Stimulated activated CD8-positive, alpha-beta memory T cell treated with anti-CD3 and anti-CD28 coated beads, Interleukin-4, amount 100 ng/mL, for 48 hours (primary cell): ENCODE measurements at places on chromosomes 3 and 15.

- no peak for DNase-seq
Observed at GRCh38 chr15:90581771-90582352, 52.1 kb downstream of the CRTC3 start.

GRCh38 chr3:33146791-33147445 lies 33.1 kb downstream of the CRTAP start:
- no peak for DNase-seq

DNA sequence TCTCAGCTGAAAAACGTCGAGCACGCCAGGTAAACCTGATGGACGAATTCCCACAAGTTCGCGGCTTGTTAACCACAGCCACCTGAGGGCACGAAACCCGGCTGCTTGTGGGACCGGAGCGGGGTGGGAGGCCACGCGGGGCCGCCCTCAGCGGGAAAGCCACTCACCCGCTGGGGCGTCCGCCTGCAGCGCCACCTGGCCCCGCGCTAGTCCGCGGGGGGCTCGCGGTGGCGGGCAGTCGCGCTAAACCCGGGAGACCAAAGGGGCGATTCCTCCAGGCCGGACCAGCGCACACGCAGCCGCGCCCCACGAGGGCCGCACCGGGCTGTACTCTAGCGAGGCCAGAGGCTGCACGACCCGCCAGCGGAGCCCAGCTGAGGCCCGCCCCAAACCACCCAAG lies 15.7 kb upstream of the CFAP161 start:
- DNase-seq: no peak

DNA sequence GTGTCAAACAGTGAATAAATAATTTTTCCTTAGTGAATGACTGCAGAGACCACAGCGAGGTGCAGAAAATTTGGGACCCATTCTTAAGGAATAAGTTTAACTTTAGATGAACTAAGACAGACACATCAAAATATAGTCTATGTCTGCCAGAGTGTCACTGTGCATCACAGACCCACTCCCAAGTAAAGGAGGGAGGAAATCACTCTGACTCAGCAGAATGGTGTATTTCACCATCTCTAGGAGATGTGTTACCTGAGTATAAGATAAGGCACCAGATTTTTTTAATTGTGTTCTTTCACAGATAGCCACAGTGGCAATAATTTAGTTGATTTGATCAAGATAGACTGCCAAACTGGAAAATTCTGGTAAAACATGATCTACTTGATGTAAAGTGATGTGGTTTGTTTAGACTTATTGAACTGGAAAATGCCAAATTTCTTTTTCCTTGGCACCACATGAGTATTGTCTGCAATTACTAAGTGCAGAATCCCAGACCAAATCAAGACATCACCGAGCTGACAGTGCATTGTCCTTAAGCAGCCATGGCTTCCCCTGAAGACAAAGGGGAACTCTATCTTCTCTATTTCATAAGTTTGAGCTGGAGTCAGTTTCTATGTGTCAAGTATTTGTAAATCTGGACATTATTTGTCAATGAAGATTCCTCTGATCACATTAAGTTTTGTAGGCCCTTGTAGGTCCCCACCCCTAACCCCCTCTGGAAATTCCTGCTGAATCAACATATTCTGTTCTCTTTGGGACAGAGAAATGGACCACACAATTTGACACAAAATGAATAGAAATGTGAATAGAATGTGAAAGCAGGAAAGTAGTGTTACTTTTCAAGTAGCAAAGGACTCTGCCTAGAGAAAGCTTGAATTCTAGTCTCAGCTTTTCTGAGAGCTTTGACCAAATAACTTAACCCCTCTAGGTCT lies 47.6 kb downstream of the TIPARP start:
- DNase-seq: no peak

GRCh38 chr3:108091498-108092250 lies 843 bp upstream of the CD47 start:
- peak; percentile 56 for DNase-seq

- no peak for DNase-seq
Observed at GRCh38 chr3:31423482-31423881, 109.2 kb upstream of the STT3B start.

GRCh38 chr15:73575636-73576247 lies 57.4 kb downstream of the NPTN start:
- DNase-seq: no peak

GRCh38 chr15:26083896-26084295 lies 220.8 kb upstream of the ATP10A start:
- no peak for DNase-seq

- no peak for DNase-seq
Observed at GRCh38 chr3:108357042-108357441, 60.7 kb downstream of the HHLA2 start.

- DNase-seq: no peak
Observed at GRCh38 chr3:152392272-152392880, 123.6 kb downstream of the MBNL1 start.

DNA sequence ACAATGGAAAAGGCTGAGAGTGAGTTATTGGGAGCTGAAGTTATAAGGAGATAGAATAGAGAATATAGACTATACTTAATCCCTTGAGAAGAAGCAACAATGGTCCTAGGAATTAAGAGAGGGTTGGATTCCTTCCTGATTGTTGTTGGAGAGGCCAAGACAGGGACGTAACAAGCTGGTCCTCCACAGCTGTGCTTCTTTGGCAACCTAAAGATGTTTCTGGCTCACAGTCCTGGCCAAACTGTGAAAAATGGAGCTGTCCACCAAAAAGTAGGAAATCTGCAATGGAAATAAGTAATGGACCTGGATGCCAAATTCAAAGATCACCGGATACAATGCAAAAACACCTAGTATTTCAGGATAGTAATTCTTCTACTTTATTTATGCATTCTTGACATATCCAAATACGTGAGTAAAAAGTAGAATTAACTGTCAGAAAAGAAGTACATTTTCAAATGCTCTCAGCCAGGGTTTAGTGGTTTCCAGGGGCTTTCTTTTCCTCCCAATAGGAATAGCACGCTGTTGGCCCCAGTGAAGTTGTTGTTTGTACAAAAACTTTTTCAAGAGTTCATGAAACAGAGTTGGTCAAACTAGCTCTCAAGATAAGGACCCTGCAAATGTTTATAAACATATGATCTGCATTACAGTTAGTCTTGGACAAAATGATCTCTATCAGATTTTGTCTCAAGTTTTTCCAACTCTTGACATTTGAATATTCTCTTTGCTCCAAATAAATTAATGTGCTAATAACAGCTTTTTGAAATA lies 28.3 kb downstream of the CERS3 start:
- no peak for DNase-seq

- no peak for DNase-seq
Observed at GRCh38 chr3:26406636-26407035, 215.9 kb upstream of the LRRC3B start.

- no peak for DNase-seq
Observed at GRCh38 chr3:14563946-14564539, 23.9 kb upstream of the GRIP2 start.

DNA sequence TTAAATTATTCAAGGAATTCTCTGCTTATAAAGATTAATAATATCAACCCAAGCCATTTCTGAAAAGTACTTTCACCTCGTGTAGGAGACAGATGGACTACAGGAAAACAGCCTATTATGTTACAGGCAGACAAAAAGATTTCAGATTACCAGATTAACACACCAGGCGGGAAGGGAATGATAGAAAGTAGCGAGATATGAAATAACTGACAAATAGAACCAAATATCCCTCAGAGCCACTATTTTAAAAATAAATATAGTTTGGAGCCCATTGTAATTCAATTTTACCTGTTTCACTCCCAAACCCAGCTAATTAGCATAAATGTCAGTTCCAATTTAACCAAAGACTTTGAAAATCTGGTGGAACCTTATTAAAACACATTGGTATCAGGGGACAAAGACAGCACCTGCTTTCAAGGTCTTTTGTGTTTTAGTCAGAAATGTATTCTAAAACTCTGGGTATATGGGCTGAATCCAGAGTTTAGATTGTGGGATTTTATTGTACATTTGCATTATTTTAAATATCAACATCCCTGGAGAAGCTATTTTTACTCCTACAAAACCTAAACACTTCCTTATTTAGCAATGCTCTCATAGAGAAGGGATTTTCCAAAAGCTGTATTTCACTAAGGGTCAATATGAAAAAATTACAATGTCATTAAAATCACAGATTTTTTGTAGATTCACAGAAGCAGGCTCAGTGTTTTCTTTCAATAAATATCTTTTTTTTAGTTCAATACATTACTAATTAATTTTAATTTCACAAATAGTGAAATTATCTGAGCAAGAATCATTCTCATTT lies 138.4 kb downstream of the TNIK start:
- no peak for DNase-seq

- peak; percentile 92 for DNase-seq
Observed at GRCh38 chr3:13650210-13651056, 101.5 kb downstream of the FBLN2 start.
